ENCODE measurements at places on chromosomes 1 and 21.

DNA sequence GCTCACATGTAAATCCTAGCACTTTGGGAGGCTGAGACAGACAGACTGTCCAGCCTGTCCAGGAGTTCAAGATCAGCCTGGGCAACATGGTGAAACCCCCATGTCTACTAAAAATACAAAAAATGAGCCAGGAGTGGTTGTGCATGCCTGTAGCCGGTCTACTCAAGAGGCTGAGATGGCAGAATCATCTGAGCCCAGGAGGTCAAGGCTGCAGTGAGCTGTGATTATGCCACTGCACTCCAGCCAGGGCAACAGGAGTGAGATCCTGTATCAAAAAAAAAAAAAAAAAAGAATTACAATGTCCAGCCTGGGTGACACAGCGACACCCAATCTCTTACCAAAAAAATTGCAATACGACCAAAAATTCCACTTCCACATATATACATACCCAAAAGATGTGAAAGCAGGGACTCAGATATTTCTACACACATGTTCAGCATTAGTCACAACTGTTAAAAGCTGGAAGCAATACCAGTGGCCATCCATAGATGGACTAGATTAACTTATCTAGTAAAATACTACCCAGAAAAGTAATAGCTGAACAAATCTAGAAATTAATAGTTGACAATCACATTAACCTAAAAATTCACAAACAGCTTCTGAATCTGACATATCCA lies 49.2 kb downstream of the ASH1L start:
- no peak for DNase-seq

- DNase-seq: no peak
Observed at GRCh38 chr21:45670731-45671130, 27.2 kb downstream of the PCBP3 start.

- no peak for DNase-seq
Observed at GRCh38 chr21:46216132-46216747, 12.3 kb downstream of the LSS start.

DNA sequence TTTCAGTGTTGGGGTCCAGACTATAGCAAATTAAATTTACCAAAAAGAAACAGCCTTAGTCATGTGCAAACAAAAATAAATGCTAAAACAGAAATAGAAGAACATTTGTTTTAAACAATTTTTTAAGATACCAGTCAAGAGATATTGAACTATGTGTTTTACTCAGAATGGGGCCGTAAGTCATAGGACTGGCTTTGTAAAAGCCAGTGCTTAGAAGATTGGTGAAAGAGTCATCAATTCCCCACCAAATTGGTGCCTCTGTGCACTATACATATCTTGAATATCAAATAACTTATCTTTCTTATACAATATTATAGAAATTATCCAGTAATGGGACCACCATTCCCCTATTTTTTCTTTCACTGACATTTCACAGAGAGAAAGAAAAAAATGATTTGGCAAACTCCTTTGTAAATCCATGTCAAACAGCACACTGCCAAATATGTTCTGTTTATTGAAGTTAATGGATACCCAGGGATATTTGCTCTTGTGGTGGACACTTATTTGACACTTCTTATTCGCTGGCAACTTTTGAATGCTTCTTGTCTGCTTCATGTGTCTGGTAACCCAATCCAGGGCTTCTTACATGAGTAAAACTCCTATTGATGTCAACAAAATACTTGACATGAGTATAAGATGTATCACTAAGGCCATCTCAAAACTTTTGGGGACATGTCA lies 145.7 kb upstream of the PKN2 start:
- DNase-seq: no peak

DNA sequence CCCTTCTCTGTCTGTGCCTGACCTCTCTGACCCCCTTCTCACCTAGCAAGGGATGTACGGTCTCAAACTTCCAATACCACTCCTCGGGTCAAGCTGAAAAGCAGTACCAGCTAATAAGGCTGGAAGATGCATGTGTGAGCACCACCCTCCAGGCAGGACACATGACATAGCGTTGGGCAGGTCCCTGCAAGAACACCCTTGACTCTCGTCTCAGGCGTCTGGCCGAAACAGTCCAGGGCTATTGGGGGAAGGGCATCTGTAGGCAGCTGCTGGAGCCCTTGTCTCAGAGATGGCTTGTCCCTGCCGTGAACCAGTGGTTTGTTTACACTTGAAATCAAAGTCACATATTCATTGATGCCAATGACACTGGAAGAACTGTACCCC lies 56.5 kb downstream of the CD46 start:
- no peak for DNase-seq
